Fibroblast of pulmonary artery (primary cell): ENCODE measurements at places on chromosomes 5 and 9.
A peak's percentile ranks its signal among the peaks of the same experiment; 100 is the strongest.

DNA sequence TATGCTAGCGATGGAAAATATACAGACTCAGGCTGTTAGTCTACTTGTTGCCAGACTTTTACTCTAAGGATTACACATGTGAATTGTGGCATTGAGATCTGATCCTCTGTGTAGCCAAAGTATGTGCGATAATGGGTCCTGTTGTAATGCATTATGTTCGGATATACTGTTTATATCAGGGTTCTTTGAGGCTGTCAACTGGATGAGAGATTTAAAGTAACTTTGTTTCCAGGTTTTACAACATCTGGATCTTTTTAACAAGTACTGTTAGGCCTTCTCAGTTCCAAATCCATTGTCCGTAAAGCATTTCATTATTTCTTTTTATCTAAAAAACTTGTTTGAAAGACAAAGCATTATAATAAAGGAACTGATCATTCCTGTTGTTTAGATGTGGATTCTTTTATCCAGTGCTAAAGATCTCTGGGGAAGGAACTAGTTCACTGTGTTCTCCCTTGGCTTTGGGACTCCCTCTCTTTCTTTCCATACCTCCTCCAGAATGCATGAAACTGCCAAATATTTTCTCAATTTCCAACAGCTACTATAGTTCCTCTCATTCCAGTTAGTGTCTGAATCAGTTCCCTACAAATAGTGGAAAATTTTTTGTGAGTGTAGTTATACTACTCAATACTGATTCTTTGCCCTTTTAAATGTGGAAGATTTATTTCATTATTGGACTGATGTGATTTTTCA, 68.8 kb downstream of the HACD4 start:
- no peak for DNase-seq

GRCh38 chr5:73412597-73412988, 36.0 kb downstream of the FOXD1 start:
- peak; percentile 37 for DNase-seq

DNA sequence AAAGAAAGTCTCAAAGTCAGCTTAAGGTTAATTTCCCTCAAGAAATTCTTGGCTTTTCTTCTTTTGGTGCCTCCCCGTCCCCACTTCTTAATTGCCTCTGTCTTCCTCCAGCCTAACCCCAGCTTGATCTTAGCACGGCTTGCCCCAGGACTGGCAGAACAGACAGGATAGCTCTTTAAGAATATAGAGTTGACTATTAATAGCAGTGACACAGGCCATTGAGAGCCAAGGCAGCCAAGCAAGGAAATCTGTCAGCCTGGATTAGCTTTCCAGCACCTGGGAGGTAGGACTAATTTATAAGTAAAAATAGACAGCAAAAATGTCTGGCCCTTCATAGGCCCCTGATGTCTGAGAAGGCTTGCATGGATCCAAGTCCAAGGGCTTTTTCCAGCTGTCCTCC, 384.6 kb upstream of the SLC30A5 start:
- no peak for DNase-seq

- peak; percentile 60 for DNase-seq
These were observed 1.3 kb downstream of the PHYHD1 start for GRCh38 chr9:128921881-128922763.

GRCh38 chr5:131984956-131985665, 26.3 kb downstream of the ACSL6 start:
- DNase-seq, result no peak

DNA sequence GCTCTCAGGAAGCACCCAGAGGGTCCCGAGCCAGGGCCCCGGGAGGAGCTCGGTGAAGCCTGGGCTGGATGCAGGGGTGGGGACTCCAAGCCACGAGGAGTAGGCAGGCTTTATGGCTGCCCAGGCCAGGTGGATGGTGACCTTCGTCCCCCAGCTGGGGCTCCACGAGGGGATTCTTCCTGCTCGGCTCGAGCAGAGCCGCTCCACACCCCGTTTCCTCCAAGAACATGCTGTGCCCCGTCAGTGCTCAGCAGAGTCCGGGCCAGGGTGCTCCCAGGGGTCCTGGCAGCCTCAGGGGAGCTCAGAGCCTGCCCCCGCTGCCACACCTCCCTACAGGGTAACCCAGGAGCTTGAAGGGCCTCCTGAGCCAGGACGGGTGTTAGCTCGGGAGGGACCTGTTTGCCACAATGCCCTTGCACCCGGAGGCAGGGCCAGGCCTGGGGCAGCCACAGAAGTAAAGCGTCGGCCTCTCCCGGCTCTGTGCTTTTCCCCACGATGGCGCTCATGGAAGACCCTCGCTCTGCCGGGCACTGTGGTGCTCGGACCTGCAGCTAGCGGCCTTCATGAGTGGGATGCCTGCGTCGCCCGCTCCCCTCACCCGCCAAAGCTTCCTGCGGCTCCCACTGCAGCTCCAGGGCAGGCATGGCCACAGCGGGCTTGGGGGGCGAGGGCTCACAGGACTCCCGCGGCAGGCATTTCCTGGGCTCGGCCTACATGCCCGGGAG, 86.8 kb downstream of the KCNT1 start:
- DNase-seq, result no peak

DNA sequence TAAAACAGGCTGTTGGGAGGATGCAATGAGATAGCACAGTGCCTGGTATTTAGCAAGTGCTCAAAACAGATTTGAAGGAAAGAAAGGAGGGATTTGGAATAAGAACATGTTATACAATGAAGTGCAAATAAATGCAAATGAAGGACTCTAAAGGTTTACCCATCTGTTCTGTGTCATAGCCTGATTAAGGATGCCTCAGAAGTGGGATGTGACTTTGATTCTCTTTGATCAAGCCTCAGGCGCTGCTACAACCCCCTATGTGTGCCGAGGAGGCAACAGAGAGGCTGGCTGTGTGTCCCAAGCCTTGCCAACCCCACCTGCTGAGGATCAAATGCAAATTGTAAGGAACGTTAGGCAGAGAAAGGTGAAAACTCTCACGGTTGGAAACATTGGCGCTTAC, 27.2 kb downstream of the GGTA1 start:
- no peak for DNase-seq

DNA sequence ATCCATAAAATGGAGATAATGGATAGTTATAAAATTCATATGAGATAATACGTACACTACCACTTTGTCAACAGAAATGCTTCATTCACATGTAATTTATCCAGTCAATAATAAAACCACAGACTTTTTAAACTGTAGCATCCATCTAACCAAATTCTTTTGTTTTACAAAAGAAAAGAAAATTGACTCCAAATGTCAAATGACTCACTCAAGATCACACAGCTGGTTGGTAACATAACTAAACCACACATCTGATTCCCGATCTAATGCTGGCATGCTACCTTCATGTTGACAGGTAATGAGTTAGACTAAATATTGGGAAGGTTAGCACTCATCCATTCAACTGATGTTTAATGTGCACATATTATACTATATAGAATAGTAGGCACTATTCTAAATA, 4.9 kb downstream of the FRMD3 start:
- DNase-seq, result no peak

DNA sequence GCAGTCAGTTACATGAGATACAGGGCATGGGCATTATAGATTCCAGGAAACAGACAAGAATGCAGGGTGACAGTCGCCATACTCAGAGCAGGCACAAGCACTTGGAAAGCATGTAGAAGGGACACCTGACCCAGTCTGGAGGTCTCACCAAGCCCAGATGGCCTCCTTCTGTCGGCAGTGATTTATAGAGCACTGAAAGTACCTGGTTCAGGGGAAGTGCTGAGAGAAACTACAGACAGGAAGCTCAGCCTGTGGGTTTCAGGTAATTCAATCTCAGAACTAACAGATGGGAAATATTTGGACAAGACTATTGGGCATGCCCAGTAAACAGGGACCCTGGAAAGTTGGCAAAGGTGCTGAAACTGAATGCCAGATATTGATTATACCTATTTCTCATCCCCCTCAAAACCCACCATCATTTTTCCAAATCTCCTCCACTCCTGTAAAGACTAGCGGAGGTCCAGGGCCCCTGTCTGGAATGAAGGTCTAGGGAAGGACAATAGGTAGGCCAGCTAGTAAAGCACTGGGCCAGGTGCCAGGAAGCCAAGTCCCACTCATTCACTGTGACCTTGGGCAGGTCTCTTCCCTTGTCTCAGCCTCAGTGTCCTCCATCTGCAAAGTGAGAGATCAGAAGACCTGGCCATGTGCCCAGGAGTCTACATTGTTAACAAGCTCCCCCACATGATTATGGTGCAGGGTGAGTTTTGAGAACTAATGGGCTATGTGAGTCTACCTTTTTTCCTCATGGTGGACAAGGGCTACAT, 26.9 kb downstream of the KLHL3 start:
- DNase-seq, result no peak

DNA sequence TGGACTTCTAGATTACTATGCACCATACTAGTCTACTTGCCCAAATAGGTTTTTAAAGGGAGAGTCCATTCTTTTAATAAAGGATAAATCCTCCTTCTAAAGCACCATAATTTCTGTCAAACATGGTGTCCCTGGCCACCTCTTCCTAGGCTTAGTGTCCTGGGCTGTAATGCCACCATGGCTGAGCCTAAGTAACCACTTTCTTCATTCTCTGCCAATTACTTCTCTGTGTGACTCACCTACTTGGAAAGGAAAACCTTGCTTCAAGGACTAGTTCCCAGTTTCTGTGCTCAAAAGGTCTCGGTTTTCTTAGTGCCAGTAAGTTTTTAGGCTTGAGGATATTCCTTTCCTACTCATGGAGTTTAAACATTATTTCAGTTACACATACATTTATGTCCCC, 273.4 kb downstream of the DENND1A start:
- peak; percentile 30 for DNase-seq

- DNase-seq, result no peak
These were observed 317.0 kb downstream of the ICE1 start for GRCh38 chr5:5739490-5739945.

DNA sequence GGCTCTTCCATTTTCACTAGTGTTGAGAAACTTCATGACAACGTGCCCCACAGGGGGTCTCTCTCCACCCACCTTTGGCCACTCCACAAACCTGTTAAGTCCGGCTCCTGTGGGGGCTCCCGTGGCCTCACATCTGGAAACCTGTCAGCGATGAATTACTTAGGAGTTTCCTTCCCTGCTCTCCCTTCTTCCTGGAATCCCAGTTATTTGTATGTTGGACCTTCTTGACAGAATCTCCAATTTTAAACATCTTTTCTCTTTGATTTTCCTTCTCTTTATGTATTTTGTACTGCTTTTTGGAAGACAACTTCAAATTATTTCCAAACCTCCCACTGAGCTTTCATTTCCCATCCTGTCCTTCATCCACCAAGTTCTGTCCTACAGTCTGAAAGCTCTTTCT, 55.1 kb upstream of the NRARP start:
- no peak for DNase-seq

- DNase-seq, result no peak
These were observed 418.6 kb downstream of the TMEM38B start for GRCh38 chr9:106112935-106113334.

- DNase-seq, result no peak
These were observed 134.0 kb downstream of the YIPF5 start for GRCh38 chr5:144036476-144036875.

DNA sequence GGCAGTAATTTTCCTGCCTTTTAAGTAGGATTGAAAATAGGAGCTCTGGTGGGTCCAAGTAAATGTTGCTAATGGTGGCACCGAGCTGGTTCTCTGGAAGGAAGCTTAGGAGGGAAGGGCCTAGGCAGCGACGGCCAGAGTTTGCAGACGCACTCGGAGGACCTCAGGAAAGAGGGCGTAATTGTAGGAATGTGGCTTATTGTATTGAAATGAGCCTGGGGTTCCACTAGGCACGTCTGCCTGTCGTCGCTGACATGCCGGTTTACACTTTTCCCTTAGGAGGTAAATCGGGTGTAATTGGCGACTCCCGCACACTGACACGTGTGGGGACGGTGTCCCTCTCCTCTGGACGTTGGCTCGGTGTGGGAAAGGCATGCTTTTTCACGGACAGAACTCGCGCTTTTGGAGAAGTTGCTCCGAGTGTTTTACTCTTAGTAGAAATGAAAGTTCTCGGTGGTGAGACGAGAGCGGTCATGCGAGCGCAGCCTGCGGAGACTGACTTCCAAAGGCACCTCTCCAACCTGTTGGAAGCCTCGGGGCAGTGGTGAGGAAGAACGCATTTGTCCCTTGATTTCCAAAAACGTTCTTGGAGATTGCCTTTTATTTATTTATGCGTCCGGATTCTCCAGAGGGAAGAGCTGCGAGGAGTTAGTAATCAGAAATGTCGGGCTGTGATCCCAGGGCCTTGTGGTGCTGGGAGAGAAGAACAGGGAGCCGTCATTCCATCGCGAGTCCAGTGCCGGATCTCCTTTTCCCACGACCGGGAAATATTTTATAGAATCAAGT, 1.3 kb downstream of the NR4A3 start:
- DNase-seq, result peak; percentile 75
